Activated CD4-positive, alpha-beta T cell treated with anti-CD3 and anti-CD28 coated beads, Interleukin-2, amount 10 ng/mL, durations not matched to agents 7 days and 5 days (primary cell): ENCODE measurements at places on chromosomes 2 and 18. TPM values are rescaled to one million over a fixed set of nuclear protein-coding genes. Genes with fewer than 3 reads are reported as not detected.

Gene CCDC121
- 1.2 TPM for total RNA-seq

Gene SP9
- total RNA-seq, result not detected

Gene CRYBA2
- total RNA-seq, result not detected

Gene AFF3
- 7.4 TPM for total RNA-seq

Gene ABCB11
- total RNA-seq, result not detected

Gene TNS1
- 13.5 TPM for total RNA-seq

Gene ATOH8
- 0.12 TPM for total RNA-seq

Gene PDE1A
- not detected for total RNA-seq

Gene BCL2L11
- total RNA-seq, result 11.2 TPM

Gene CFAP65
- not detected for total RNA-seq

Gene ADD2
- total RNA-seq, result 16.8 TPM

Gene MERTK
- total RNA-seq, result 0.21 TPM

Gene FOXD4L1
- 0.25 TPM for total RNA-seq

Gene ATL2
- 59.2 TPM for total RNA-seq

Gene PTGR3
- 35.8 TPM for total RNA-seq

Gene CRIM1
- 1.8 TPM for total RNA-seq

Gene OTX1
- total RNA-seq, result not detected

Gene ZBTB7C
- 0.15 TPM for total RNA-seq
